GM23338 (cell line): ENCODE measurements at places on chromosomes 12 and 14.

DNA sequence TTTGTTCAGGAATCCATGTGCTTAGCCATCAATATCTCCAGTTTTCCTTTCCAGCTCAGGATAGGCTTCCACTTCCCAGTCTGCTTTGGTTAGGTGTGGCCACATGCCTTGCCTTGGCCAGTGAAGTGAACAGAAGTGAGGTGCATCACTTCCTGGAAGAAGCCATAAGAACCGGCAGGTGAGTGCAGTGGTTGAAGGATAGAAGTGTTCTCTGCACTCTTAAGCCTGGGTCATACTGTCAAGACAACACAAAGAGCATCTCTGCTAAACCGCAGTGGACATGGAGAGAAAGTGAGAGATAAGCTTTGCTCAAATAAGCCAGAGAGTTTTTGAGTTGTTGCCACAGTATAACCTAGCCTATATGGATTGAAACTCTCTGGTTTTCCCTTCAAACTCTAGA, 11.4 kb downstream of the GNG2 start:
- no peak for DNase-seq

DNA sequence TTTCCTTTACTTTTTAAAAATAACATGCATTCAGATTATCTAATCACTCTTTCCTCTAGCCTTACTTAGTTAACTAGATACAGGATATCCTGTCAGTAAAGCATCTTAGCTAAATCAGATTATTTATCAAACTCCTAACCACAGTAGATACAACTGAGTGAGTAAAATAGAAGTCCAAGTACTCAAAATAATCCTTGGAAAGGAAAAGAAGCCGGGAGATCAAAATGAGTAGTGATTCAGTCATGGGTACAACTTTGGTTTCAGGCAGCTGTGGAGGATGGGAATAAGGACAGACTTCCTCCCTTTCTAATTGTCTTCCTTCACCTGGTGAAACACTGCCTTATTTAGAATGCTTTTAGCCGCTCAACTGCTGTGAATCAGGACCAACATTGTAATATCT, 29.4 kb downstream of the GNG2 start:
- no peak for DNase-seq

DNA sequence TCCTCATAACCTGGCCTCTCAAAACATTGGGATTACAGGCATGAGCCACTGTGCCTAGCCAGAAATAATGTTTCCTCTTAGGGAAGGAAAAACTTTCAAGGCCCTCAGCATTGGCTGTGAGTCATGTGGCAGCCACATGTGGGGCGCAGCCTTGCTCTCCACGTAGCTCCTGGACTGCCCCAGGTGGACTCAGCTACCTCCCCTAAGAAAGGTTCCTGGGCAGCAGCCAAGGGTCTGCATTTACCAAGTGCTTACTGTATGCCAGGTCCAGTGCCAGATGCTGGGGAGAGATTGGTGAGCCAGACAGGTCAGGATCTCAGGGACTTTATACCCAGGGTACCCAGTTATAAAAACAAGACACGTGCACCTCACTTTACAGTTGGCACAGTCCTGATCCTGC, 3.7 kb upstream of the TRPV4 start:
- no peak for DNase-seq

DNA sequence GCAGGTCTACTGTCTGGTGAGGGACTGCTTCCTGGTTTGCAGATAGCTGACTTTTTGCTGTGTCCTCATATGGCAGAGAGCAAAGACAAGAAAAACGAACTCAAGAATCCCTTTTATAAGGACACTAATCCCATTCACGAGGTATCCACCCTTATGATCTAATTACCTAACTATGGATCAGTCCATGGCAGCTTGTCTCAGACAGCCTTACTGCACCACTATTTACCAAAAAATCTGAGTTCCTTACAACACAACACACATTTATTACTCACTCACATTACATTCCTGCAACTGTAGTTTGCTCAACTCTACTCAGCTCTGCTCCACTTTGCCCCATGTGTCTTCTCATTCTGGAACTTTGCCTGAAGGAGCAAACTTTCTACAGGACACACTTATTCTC, 10.1 kb upstream of the SLC6A15 start:
- DNase-seq, result no peak

DNA sequence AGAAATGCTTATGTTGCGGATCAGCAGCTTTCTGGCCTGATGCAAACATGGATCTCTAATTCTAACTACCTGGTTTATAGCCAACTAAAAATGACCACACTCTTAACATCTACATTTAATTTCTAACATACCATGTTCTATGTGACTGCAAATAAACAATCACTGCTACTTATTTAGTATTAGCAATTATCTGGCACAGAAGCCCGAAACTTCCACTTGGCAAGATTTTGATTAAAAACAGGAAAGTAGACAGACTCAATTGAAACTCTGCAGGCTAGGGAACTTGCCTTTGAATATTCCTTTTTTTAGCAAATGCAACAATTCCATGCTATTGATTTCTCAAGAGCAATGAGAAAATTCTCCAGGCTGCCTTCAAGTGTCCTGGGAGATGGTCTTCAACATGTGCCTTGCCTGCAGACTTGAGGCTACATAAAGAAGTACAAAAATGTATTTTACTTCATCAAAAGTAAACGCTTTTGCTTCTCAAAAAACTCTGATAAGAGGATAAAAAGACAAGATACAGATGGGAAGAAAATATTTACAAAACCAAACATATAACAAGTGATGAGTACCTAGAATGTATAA, 9.1 kb upstream of the TMCC3 start:
- no peak for DNase-seq

DNA sequence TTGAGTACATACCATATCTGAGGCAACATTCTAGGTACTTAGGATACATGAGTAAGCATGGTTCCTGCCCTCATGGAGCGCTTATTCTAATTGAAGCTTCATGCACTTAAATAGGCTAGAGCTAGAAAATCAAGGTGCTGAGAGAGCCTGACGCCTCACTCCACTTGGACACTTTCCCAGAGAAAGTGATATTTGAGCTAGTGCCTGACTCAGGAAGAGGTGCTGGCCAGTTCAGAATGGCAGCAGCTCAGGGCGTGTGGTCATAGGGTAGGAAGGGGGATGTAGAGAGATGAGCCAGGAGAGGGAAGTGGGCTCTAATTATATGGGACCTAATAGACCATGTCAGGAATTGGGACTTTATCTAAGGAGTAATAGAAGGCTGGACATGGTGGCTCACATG, 33.3 kb downstream of the TULP3 start:
- no peak for DNase-seq

- no peak for DNase-seq
Measured at GRCh38 chr12:30927222-30927611, 669 bp downstream of the TSPAN11 start.

DNA sequence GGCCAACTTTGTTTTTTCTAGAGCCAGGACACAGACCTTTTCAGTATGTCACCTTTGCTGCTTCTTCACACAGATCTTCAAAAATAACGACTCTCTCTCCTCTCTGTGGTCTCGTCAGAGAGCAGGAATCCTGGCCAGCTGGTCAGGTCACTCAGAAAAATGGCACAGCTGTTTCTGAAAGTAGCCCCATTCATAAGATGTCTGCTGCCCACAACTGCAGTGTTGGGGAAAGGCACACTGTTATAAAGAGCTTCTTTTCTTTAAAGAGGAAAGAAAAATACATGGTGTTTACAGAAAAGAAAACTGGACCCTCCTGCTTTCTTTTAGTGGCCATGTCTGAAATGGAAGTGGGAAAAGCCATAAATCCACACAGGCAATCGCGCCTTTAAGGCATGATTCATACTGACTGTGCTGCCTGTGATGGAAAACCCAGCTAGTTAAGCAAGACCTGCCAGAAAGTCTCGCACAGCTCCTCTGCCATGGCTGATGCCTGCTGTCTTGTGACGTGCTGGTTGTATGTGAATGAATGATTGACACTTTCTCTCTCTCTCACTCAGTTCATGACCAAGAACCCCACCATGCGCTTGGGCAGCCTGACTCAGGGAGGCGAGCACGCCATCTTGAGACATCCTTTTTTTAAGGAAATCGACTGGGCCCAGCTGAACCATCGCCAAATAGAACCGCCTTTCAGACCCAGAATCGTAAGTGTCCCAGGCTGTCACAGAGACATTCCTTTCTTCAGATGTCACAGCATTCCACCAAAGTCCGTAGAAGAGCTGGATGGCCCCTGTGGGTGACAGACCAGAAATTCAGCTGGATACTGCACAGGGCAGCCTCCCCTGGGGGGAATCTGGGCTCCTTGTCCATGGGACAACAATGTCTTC, 147.9 kb upstream of the HIF1A start:
- DNase-seq, result no peak

- peak; percentile 55 for DNase-seq
Measured at GRCh38 chr12:2212971-2213869, 160.4 kb downstream of the CACNA1C start.

DNA sequence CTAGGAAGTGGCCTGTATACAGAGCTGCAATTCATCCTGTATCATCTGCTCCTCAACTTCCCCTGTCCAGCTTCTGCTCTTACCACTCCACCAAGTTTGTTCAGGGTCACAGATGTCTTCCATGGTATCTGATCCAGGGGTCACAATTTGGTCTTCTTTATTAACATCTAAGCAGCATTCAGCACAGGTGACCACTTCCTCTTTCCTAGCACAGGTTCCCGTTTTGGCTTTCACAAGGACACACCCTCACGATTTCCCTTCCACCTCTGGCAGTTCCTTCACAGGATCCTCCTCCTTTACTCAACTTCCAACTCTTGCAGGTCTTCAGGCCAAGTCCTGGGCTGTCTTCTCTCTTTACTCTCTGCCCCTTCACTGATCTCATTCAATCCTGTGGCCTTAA, 93.6 kb downstream of the TTC7B start:
- DNase-seq, result no peak

DNA sequence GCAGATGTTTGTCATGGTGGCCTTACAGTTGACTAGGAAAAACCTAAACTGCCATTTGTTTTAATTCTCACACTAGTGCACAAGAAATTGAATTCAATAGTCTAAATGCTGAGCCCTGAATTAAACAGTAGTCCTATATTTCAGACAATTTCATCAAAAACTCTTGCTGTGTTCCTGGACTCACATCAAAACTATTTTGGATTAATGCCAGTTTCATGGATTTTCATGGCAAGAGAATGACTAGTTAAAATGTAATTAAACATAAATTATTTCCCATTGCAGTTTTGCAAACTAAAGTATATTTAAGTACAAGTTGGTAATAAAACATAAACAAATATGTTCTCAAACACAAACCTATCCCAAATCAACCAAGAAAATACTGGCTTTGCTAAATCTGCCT, 468.0 kb upstream of the PRICKLE1 start:
- no peak for DNase-seq

GRCh38 chr12:116482859-116483258, 76.3 kb upstream of the MAP1LC3B2 start:
- DNase-seq, result no peak

- DNase-seq, result no peak
Measured at GRCh38 chr12:67014642-67015041, 254.5 kb upstream of the CAND1 start.

- DNase-seq, result no peak
Measured at GRCh38 chr14:86799244-86799647, 1193.7 kb downstream of the GALC start.

GRCh38 chr14:88234442-88234841, 88.6 kb downstream of the KCNK10 start:
- peak; percentile 45 for DNase-seq

DNA sequence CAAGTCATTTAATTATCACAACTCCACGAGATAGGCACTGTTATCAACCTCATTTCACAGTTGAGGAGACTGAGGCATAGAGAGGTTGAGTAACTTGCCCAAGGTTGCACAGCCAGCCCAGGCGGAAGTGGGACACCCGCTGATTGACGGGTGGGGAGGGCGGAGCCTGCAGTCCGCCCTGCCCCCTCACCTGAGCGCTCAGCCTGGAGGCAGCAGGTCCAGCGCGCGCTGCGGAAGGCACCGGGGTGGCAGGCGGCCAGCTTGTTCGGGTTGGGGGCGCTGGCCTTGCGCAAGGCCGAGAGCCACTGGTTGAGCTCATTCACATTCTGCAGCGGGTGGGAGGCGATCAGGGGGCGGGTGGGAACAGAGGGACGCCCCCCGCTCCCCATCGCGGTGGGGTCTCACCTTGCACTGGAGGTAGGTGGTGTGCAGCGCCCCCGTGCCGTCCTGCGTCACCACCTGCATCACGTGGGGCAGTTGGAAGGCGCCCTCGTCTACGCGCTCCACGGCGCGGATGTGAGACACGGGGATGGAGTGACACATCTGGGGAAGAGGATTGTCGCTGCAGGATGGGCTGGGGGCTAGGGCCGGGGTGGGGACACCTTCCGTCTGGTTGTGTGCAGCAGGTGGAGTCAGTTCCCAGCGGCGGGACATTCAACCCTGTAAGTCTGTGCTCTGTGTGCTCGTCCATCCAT, 31.7 kb downstream of the RASAL1 start:
- DNase-seq, result peak; percentile 89
